HuH-7.5 (cell line): ENCODE measurements at places on chromosomes 12 and 14.

- DNase-seq: no peak
Measured at GRCh38 chr14:60064491-60065072, 27.1 kb upstream of the PCNX4 start.

GRCh38 chr14:34482463-34482862 is 20.4 kb upstream of the SPTSSA start:
- DNase-seq: no peak

DNA sequence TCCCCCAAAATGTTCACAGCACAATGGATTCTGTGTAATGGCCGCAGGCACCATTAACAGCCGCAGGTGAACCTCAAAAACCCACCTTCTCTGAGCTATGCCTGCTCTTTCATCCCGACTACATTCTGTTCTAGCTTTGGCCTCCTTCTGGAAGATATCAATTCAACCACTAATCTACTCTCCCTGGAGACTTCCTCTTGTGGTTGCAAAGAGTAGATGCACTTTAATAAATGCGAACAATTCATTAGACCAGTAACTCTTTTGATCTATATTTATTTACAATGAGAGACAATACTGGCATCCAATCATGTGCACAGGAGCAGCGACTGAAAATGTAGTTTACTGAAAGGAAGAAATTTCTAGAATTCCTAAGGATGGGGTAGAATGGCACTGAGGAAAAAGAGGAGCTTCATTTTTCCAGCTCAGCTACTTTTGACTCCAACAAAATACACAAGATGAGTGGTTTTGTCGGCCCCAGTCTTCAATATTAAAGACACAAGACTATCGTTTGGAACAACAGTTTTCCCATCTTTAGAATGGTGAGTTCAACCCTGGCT is 5.3 kb downstream of the GRIN2B start:
- DNase-seq: no peak

DNA sequence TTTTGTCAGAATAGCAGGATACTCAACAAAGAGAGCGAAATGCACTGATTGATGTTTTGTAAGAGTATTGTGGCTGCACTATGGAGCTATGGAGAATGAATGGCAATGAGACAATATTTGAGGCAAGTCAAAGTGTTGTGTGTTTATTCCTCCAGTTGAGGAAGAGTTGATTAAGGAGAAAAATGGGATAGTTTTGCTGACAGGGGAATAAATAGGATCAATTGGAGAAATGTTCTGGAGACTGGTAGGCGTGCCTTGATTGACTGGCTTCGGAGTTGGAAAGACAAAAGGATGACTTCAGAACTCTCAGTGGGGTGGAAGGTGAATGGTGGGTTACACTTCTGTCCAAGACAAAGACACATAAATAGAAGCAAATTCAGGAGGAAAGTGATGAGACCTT is 1254.9 kb upstream of the TMEM132C start:
- DNase-seq: no peak

- no peak for DNase-seq
Measured at GRCh38 chr14:100735271-100735670, 8.6 kb downstream of the DLK1 start.

GRCh38 chr12:84641940-84642545 is 270.6 kb downstream of the SLC6A15 start:
- no peak for DNase-seq

GRCh38 chr12:6335451-6336078 is 6.3 kb downstream of the TNFRSF1A start:
- DNase-seq: peak; percentile 83

- no peak for DNase-seq
Measured at GRCh38 chr14:58747181-58747580, 109.4 kb downstream of the DACT1 start.

DNA sequence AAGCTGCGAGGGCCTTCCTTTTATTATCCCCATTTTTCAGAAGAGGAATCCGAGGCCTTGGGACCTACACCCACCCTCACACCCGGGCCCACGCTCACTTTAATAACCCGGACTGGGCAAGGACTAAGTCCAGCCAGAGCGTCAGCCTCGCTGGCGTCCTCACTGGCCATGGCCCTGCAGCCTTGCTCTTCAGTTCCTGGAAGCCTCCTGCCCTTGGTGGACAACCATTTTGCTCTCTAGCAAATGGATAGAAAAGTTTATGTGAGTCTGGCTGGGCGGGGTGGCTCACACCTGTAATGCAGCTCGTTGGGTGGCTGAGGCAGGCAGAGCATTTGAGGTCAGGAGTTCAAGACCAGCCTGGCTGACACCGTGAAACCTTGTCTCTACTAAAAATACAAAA is 9.8 kb downstream of the RTL1 start:
- DNase-seq: no peak

DNA sequence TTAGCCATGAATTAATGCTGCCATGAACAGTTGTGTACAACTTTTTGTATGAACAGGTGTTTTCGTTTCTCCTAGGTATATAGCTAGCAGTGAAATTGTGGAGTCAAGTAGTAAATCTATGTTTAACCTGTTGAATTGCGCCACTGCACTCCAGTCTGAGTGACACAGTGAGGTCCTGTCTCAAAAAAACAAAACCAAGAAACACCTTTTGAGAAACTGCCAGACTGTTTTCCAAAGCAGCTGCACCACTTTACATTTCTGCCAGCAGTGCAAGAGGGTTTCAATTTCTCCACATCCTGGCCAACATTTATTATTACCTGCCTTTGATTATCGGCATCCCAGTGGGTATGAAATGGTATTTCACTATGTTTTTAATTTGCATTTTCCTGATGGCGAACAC is 3.3 kb upstream of the PLEKHG3 start:
- no peak for DNase-seq

DNA sequence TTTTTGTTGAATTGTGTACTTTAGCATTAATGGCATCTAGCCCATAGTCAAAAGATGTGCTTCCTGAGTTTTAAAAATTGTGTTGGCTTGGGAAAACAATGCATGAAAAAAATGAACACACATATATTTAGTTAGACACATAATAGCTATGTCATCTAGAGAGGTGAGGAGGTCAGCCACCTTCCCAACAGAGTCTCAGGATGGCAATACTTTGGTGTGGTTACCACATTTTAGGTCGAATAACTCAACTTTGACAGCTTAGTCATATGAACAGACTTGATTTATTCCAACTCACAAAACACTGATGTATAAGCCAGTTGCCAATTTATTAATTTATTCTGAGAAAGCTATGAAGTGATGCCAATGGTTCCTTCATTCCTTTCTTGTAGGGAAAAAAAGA is 114.0 kb downstream of the ETNK1 start:
- DNase-seq: no peak

DNA sequence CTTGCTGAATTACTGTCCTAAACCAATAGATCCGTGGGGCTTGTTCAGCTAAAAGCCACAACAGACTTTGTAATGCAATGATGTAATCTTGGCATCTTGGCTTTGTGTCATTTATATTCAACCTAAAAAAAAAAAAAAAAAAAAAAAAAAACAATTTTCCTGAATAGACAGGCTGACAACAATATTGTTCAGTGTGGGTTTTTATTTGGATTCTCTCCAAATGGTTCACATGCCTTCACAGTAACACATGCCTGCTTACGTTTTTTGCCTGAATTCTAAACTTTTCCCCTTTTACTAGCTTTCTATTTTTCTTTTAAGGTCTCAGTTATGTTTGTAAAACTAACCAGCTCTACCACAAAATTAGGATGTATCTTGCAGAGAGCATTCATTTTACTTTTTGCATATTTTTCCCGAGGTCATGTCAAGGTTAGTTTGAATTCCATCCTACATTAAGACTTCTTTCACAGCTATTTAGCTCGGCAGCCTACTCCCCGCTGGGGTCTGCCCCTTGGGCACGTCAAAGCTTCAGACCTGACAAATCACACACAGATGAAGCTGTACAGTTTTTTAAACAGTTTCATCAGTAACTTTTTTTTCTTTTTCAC is 213.7 kb upstream of the NPAS3 start:
- DNase-seq: no peak

DNA sequence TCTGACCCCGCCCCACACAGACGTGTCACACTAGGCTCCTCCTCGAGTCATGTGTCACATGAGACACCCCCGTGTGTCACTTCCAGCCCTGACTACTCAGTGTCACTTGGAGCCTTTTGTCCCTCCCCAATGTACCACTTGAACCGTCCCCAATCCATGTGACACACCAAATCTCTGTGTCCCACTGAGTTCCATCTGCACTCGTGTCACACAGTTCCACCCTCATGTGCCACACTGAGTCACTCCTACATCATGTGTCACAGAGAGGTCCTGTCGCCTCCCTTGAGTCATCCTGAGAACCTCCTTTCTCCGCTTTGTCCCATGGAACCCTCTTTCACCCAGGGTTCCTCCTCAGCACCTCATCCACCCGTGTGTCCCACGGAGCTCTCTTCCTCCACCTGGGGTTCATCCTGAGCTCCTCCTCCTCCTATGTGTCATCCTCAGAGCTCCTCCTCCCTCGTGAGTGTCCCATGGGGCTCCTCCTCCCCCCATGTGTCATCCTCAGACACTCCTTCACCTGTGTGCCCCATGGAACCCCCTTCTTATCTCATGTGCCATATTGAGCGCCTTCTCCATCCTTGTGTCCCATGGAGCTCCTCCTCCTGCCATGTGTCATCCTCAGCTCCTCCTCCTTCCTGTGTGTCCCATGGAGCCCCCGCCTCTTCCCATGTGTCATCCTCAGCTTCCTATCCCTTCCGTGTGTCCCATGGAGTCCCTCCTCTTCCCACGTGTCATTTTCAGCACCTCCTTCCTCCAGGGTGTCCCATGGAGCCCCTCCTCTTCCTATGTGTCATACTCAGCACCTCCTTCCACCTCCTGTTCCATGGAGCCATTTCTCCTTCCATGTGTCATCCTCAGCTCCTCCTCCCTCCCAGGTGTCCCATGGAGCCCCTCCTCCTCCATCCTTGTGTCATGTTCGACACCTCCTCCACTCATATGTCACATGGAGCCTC is 32.0 kb downstream of the RTL1 start:
- no peak for DNase-seq

DNA sequence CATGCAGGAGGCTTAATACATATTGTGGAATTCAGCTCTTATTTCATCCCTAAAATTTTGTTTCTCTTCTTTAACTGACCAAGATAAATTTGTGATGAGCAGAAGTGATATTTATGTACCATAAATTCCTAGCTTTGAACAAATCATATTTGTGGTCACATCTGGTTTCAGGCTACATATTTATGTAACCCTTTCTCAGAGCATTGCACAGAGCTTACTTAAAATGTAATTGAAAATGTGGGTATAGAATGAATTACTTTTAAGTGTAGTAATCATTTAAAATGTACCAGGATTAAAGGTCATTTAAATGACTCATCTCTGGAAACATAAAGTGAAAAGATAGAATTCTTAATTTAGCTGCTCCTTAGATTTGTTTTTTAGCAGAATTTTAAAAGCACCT is 129.9 kb upstream of the FRMD6 start:
- no peak for DNase-seq

DNA sequence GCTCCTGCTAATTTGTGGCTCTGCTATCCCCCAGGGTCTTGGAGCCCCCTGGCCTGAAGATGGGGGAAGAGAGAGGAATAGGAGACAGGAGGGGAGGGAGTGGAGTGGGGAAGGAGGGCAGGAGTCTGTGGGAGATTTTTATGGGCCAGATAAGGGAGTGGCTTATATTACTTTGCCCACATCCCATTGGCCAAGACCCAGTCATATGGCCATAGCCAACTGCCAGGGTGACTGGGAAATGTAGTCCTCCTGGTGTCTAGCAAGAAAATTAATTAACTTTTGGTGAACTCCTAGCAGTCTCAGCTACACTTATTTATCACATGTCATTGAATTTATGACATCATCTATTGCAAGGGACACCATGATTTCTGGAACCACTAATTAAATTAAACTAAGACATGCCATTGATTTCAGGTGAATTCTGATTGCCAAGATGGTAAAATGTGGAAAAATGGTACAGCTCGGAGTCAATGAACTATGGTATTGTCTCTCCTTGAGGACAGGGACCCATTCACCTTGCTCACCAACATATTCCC is 50.3 kb downstream of the ESRRB start:
- no peak for DNase-seq

DNA sequence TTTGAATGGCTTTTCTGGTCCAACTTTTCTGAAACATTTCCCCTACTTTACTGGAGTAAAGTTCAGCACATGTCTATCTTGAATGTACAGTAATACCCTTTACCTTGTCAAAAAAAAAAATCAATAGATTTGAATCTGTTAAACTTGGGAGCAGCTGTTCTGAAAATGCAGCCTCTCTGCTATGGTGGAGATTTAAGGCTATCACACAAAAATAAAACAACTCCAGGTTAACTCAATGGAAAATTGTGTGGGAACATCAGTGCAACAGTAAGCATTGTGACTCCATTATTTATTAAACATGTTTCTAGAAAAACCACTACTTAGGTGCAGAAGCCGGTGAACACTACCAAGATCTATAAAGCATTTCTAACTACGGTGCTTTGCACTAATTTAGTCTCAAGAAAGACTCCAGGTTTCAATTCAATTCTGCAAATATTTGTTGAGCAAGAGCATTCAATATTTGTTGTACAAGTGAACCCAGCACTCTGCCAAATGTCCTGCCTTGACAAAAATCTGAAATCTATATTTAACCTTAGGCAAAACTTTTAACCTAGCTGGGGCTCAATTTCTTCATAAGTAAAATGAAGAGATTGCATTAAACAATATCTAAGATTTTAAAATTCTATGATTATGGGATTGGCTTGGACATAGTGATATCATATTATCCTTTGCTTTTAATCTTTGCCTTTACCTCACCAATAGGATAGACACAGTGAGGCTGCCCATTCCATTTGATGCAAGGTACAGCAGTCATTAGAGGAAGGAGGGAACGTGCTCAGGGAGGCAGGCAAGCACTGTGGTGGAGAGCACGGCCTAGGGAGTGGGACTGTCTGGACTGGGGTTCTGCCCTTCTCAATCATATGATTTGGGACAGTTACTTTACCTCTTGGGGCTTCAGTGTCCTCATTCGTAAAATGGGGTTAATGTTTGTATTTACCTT is 155.2 kb downstream of the KITLG start:
- DNase-seq: no peak

DNA sequence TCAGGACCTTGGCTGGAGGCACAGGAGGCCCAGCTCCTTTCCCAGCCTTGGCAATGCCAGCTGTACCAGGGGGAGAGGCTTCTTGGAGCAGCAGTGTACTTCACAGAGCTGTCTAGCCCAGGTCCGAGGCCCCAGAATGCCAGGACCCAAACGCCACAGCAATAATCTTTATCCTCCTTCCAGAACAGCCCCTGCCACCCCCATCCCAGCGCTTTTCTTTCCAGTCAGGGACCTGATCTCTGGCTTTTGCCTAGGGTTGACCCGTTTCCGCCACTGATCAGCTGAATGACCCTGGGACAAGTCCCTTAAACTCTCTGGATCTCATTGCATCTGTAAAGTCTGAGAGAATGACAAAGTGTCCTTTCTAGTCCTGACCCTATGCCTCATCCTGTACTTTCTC is 5.1 kb downstream of the LAG3 start:
- peak; percentile 1 for DNase-seq

- no peak for DNase-seq
Measured at GRCh38 chr12:53052419-53053217, 2.8 kb downstream of the TNS2 start.

GRCh38 chr12:53365245-53365904 is 14.6 kb upstream of the SP1 start:
- DNase-seq: no peak

- DNase-seq: no peak
Measured at GRCh38 chr14:49882826-49883694, 9.8 kb upstream of the ARF6 start.

GRCh38 chr14:32588448-32589320 is 259.6 kb downstream of the AKAP6 start:
- no peak for DNase-seq

- DNase-seq: peak; percentile 23
Measured at GRCh38 chr12:99043319-99043914, 398.3 kb downstream of the APAF1 start.

- DNase-seq: no peak
Measured at GRCh38 chr14:28143316-28143715, 623.3 kb upstream of the FOXG1 start.
